Umbilical cord (tissue), 2 donors: ENCODE measurements at places on chromosomes 13 and 19. TPM values are rescaled to one million over a fixed set of nuclear protein-coding genes. Genes with fewer than 3 reads are reported as not detected.

Gene SLC5A5
- not detected for total RNA-seq

Gene CGB3
- not detected for total RNA-seq

DNA sequence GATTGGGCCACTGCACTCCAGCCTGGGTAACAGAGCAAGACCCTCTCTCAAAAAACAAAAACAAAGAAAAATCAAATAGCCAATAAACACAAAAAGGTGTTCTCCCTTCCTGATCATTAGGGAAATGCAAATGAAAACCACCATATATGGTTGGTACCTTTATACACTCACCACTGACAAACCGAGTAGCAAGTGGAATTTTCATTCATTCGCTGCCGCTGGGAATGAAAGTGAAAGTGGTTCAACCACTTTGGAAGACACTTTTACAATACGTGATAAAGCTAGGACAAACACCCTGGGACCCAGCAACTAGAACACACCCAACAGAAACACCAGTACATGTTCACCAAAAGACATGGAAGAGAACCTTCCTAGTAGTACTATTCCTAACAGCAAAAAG, 21.0 kb downstream of the GRIK5 start:
- no peak for DNase-seq

GRCh38 chr19:55451163-55451964, 8.3 kb upstream of the SHISA7 start:
- DNase-seq, result no peak

- DNase-seq, result no peak
These were observed 3.8 kb downstream of the BCAT2 start for GRCh38 chr19:48806818-48807589.
